ENCODE measurements at places on chromosomes 13 and 19.

DNA sequence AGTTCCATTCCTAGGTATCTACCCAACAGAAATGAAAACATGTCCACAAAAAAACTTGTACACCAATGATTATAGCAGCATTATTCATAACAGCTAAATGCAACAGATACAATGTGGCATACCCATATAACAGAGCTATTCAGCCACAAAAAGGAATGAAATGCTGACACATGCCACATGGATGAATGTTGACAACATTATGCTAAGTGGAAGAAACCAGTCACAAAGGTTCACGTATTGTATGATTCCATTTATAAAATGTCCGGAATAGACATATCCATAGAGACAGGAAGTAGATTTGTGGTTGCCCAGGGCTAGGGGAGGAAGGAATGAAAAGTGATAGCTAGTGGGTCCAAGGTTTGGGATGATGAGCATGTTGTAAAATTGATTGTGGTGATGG, 10.8 kb downstream of the CRYL1 start:
- DNase-seq, result no peak

DNA sequence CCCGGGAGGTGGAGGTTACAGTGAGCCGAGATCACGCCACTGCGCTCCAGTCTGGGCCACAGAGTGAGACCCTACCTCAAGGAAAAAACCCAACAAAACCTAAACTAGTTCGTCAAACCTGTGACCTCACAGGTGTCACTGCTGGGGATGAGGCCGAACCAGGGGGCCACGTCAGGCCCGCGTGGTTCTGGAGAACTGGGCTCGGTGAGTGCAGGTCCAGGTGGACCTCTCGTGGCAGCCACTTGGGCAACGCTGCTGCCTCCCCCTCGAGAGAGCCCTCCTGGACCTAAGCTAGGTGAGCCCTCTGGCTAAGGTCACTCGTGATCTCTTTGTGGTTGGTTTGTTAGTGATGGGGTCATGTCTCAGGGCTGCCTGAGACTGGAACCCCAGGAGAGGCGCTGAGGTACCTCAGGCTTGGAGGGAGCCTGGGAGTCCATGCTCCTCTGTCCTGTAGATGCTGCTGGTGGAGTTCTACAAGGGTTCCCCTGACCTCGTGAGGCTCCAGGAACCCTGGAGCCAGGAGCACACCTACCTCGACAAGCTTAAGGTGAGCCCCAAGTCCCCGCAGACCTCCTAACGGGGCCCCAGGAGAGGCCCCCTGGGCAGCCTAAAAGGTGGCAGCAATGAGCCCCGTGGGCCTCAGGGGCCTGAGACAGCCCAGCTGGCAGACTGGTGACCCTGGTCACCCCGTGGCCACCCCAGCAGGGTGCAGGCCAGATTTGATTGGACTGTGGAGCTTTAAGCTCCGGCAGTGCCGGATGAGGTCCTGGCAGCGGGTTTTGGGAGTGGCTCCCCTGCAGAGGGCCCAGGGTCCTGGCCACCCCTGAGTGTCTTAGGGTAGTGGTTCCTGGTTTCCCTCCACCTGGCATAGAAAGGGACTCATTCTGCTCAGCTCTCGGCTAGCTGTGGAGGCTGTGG, 15.6 kb downstream of the MPND start:
- no peak for DNase-seq

DNA sequence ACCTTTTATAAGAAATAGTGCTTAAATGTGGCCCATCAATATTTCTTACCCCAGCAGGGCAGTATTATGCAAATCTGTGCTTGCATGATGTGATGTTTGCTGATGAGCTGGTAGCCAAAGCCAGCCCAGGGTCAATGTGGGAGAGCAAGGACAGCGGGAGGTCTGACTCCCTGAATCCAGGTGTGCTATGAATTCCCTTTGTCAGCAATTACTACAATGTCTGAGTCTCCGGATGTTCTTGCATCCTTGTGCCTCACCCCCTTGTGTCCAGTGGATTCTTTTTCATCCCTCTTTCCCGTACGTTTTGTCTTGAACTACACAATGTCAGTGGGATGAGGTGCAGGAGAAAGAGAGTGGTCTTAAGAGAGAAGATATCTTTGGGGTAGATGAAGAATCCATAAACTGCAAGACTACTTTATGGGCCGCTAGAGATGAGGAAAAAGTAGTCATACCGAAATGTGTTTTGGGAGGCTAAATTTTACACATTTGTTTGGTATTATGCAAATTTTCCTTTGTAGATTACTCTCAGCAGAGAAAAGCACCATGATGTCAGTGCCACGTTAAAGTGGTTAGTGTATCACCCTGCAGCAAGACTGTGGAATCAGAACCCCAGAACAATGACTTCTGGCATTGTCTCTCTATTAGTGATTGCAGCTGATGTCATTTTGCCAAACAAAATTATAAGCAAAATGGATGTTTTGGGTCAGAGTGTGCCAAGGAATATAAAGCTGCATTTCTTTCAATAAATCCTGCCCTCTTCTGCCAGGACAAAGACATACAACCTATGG, 53.5 kb upstream of the TSHZ3 start:
- DNase-seq, result no peak

GRCh38 chr13:71481046-71481445, 386.0 kb downstream of the DACH1 start:
- no peak for DNase-seq

DNA sequence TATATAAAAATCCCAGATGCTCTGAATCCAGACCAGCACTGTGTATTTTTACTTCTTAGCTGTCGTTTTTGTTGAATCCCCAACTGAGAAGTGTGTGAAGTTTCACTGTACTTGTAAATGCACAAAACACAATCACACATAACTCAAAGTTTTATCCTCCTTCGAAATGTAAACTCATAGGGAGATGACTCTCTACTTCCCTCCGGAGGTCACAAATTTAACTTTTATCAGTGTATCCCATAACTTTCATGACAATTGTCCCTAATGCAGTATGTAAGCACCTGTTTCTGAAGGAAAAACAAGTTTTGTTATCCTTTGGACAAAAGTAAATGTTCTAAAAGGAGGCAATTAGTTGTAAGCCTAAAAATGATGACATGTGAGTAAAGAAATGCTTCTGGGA, 665.0 kb upstream of the SLITRK6 start:
- DNase-seq, result no peak

- DNase-seq, result no peak
Observed at GRCh38 chr13:89878904-89879303, 1468.6 kb upstream of the MIR17HG start.

GRCh38 chr19:23160766-23161165, 43.9 kb downstream of the ZNF730 start:
- DNase-seq, result no peak

DNA sequence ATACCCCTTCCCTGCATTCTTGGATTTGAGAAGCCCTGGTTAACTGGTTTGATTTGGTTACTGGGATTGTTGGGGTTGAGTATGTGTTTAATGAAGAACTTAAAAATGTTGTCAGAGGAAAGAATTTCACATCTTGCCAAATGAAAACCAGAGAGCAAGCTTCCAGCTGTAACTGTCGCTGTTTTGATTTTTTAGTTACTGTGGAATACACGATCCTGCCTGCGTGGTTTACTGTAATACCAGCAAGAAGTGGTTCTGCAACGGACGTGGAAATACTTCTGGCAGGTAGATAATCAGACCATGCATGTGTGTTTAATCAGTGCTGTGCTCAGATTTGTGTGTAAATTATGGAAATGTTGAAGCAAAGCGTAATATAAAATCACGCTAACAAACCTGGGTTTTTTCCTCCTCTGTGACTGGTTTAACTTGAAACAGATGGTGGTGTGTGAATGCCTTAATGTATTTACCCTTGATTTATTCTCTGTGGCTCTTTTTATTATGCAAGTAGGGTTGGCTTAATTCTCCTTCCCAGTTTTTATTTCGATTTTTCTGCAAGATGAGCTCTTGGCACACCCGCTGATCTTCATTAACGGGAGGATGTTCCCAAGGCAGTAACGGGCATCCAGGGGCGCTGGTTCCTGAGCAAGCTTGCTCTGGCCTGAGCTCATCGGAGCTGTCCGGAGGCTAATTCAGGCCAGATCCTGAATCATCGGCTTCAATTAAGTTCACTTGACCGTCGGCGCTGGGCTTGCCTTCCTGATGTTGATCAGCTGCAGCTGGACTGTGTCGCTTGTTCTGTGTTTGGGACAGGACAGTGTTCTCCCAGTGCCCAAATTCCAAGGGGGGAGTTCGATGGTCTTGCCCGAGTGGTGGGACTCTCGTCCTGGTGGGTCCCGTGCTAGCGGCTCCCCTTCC, 16.0 kb downstream of the UPF1 start:
- no peak for DNase-seq

DNA sequence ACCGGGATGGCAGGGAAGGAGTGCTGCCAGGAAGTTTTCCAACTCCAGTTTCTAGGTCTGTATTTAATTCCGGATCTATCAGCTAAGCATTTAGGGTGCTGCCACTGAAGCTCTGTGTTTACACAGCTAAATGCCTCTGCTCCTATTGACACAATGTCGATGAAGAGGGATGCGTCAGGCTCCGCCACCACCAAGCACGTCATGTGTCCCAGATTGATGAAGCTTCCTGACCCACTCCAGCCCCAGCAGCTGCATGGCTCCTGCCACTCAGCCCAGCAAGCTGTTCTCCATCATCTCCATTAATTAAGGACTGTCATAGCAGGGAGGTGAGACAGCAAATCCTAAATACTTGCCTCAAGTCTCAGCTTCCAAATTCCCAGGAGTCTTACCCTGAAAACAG, 435.2 kb upstream of the ZNF507 start:
- no peak for DNase-seq

DNA sequence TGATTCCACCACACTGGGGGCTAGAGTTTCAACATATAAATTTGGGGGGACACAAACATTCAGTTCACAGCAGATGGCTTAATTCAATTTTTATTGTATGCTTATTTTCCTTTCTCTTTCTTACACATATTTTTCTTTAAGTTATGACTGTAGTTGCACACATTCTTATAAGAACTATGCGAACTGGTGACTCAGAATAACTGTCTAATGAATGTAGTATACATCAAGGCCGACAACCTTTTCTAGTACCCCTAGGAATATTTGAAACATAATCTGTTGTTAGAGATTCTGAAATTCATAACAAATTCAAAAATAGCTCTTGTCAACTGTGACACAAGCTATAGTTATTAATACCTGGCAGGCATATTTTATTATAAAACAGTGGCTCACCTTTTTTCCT, 695.6 kb downstream of the PCDH9 start:
- no peak for DNase-seq

DNA sequence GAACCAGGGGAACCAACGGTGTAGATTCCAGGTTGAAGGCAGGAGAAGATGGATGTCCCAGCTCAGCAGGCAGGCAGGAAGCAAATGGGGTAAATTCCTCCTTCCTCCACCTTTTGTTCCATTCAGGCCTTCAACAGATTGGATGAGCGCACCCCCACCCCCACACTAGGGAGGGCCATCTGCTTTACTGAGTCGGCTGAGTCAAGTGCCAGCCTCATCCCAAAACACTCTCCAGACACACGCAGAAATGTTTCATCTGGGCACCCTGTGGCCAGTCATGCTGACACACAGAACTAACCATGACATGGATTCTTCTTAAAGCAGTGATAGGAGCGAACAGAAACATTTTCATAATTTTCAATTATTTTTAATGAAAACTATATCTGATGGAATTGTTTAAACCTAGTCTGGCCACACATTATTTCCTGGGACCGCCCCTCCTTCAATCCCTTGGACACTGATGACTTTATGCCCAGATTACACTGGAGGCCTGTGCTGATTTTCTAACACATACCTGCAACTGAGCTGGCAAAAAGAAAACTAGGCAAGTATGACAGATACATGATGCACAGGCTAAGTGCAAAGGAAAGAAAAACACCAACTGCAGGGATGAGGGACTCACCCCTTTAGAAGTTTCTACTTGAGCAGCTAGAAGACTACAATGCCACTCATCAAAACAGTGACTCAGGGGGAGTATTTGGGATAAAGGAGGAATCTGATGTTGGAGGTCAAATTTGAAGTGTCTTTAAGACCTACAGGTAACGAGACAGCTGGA, 154.2 kb downstream of the TNFRSF19 start:
- no peak for DNase-seq

- DNase-seq, result no peak
Observed at GRCh38 chr13:32150239-32150638, 118.7 kb downstream of the FRY start.

GRCh38 chr19:56927791-56928207, 87.3 kb upstream of the PEG3 start:
- no peak for DNase-seq

DNA sequence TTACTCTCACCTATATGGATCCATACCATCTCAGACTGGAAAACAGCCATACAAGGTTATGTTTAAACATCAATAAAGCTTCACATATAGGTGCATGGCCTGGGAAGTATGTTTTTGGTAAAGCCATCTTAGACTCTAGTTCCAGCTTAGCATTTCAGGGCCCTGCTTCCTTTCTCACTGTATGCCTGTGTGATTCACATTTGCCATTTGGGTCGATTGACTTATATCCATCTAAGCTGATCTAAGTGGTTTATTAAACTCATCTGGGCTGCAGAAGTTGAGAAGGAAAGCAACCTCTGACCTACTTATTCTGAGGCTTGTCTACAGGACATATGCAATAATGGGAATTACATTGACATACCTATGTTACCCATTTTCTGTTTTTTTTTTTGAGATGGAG, 33.5 kb downstream of the ZNF506 start:
- no peak for DNase-seq

DNA sequence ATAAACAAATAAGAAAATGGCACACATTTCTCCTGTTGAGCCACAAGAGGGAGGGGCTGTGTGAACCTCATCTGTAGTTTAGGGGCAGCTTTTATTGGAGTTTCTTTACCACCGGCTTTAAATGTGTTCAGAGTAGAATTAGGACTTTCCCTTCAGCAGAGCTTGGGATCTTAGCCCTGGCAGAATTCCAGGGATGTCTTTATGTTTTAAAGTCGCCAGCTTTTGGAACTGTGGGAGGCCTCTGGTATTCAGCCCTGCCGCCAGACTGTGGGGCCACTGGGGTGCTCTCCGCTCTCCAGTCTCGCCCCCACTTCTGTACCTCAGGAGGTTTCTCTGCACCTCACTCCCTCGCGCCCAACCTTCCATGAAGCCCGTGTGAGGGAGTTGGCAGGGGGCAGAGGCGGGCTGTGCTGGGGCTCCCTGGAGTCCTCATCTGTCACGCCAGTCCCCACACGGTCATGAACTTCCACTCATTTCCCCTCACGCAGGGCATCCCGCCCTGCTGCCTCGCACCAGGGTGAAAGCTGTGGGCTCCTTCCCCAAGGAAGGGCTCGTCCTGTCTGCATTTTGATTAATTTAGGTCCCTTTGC, 31.5 kb downstream of the CCDC8 start:
- no peak for DNase-seq

GRCh38 chr19:58476498-58477015, 405 bp downstream of the ZNF446 start:
- DNase-seq, result peak; percentile 66

DNA sequence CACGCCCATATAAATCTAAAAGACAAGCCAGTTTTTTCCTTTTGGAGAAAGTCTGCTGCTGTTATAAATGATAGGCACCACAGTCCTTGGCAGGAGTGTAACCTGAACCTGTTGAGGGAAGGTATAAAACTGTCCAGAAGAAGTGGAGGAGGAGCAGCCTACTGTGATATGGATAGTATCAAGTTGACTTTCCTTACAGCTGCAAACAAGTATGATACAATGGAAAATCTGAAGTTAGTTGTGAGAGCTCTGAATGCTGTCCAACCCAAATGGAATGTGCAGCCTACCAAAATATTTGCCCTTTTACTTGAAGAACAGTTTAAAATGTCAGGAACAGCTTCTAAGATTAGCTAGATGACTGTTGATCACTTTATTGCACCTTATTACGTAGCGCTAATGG, 399.6 kb downstream of the FGF14 start:
- no peak for DNase-seq

GRCh38 chr19:29571181-29571580, 34.9 kb upstream of the POP4 start:
- DNase-seq, result no peak

GRCh38 chr13:36979361-36980050, 19.6 kb downstream of the ALG5 start:
- no peak for DNase-seq

All from NCI-H146 (cell line).